ENCODE measurements at places on chromosomes 4 and X.

GRCh38 chr4:93147524-93148212, 680.9 kb upstream of the ATOH1 start:
- no peak for DNase-seq

GRCh38 chr4:44629280-44629866, 22.1 kb downstream of the YIPF7 start:
- peak; percentile 20 for DNase-seq

- no peak for DNase-seq
These were observed 9.8 kb upstream of the CCNG2 start for GRCh38 chr4:77147079-77147782.

GRCh38 chr4:88275516-88275915, 8.8 kb downstream of the PPM1K start:
- no peak for DNase-seq

GRCh38 chr4:128876200-128876599, 66.7 kb downstream of the JADE1 start:
- no peak for DNase-seq

GRCh38 chr4:174983128-174983750, 65.1 kb downstream of the ADAM29 start:
- DNase-seq: no peak

GRCh38 chrX:45781901-45782553, 581.4 kb upstream of the DIPK2B start:
- no peak for DNase-seq

DNA sequence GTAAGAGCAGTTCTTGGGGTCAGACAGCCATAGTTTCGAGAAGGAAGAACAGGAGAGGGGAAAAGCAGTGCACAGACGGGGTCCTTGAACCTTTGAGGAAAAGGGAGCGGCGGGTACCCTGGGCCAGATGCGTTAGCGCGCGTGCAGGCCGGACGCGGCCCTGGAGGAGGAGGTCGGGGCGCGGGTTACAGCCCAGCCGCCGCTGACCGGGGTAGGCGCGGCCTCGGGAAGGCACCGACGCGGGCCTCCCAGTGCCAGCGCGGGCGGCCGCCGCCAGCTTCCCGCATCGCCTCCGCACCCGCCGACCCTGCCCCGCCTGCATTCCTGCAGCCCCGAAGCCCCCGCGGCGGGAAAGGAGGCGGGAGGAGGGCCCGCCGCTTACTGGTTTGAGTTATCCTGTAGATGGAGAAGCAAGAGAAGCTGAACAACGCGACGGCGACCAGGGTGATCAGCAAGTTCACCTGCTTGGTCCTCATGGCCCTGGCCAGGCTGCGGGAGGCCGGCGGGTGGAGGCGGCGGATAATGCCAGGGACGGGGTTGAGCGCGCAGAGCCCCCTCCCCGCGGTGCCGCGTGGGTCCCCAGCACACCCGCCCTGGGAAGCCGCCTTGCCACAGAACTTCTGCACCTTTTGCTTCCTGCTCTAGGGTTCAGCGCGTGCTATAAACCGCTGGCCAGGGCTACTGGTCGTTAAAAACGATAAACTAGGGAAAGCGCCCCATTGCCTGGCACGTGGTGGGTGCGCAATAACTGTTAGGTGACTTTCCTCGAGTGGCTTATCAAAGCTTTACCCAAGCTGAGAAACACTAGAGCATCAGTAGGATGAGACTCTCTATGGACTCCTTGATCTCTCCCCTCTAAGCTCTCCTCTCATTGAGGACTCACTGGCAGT, at the start of gene MGAT4D:
Gene MGAT4D, minus strand, starts transcription at position 547 of the 890 bp plus-strand sequence. Its CDS starts 71 bp downstream, at position 476.
- no peak for DNase-seq

DNA sequence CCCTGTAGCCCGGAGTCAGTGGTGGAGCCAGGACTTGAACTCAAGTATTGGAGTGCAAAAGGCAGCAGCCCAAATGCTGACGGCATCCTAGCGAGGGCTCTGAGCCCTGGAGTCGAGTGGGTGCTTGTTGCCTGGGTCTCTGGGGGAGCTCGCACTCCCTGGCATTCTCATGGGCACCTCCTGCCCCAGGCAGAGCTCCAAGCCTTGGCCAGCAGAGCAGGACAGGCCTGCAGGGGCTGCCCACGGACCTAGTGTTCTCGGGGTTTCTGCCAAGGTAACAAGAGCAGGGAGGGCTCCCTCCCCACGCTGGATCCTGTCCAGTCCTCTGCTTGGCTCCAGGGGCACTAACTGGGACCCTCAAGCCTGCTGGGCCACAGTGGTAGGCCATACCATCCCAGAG, 17.6 kb upstream of the WFS1 start:
- DNase-seq: no peak

GRCh38 chr4:121783210-121783609, 17.9 kb upstream of the EXOSC9 start:
- no peak for DNase-seq

Measured in central memory CD4-positive, alpha-beta T cell (primary cell).